GM13977 (cell line): ENCODE measurements at places on chromosomes 5 and 9.

- no peak for DNase-seq
Observed at GRCh38 chr5:9927106-9927505, 297.0 kb upstream of the TAS2R1 start.

- DNase-seq, result no peak
Observed at GRCh38 chr5:73093943-73094342, 26.4 kb upstream of the TMEM171 start.

DNA sequence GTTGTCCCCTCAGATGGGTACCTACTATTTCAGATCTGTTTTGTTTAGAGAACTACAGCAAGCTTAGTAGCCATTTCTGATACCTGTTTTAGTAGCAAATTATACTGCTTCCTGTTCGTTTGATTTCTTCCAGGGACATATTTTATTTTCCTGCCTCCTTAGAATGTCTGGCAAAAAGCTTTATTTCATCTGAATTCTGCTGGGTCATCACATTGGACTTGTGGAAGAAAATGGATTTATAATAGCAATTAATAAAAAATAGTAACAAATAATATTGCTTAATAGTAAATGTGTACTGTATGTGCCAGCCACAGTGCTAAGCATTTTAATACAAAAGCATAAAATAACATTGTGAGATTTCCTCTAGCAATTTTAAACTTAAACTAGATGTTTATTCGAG is 79.4 kb downstream of the SH3GL2 start:
- no peak for DNase-seq

DNA sequence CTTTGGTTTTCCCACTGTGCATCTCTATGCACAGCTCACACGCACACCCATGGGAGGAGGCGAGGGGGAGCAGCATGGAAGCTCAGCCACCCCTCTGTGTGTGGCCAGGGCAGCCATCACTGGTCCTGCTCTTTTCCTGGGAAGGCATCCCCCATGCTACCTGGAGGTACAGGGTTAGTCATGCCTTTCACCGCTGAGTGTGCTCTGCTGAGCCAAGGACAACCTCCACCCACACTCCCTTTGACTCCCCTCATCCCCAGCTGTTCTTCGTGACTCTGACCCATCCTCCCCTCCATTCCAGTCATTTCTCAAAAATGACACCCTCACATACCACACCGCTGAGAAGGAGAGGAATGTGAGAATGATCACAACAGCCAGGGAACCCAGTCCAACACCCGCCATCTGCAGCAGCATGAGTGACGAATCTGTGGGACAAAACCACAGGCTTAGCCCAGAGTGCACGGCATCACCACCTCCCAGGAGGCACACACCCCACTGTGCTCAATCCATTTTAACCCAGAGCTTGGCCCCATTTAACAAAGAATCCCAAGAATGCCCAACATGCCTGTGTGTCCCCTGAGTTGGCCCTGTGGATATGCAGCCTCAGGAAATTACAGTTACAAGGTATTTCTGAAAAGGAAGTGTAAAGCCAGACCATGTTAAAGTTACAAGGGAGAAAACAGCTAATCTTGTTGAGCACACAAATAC is 133.4 kb downstream of the SUSD1 start:
- no peak for DNase-seq
